Suprapubic skin (tissue), 4 donors: ENCODE measurements at places on chromosomes 16 and 17. TPM values are rescaled to one million over a fixed set of nuclear protein-coding genes. Genes with fewer than 3 reads are reported as not detected.

The CES3 gene
- total RNA-seq = 1.5 TPM

The TPPP3 gene
- total RNA-seq = 112 TPM

The VAT1L gene
- not detected for total RNA-seq

The USH1G gene
- total RNA-seq = 3.7 TPM

The PRAC2 gene
- not detected for total RNA-seq

The TBC1D28 gene
- total RNA-seq = not detected

The TSPAN10 gene
- total RNA-seq = 9.2 TPM

The GAS2L2 gene
- total RNA-seq = 0.24 TPM

The UNK gene
- total RNA-seq = 27.8 TPM

The DBNDD1 gene
- 2.1 TPM for total RNA-seq

The CD79B gene
- 7.9 TPM for total RNA-seq

The SLFN5 gene
- 7.6 TPM for total RNA-seq

The ALOXE3 gene
- 79.9 TPM for total RNA-seq

The ABCA6 gene
- 10.0 TPM for total RNA-seq

The GPR139 gene
- not detected for total RNA-seq

The ABCC6 gene
- 1.1 TPM for total RNA-seq

The NPW gene
- total RNA-seq = 5.6 TPM

The FSCN2 gene
- 2.8 TPM for total RNA-seq

The C16orf74 gene
- total RNA-seq = 13.0 TPM

The MAP2K6 gene
- total RNA-seq = 3.4 TPM

The ADAMTS18 gene
- total RNA-seq = 0.42 TPM

The MT4 gene
- 113 TPM for total RNA-seq

The LITAFD gene
- not detected for total RNA-seq

The SCNN1G gene
- total RNA-seq = 8.5 TPM

The ATP2A3 gene
- 37.9 TPM for total RNA-seq

The HP gene
- 9.6 TPM for total RNA-seq

The JUP gene
- total RNA-seq = 1,923 TPM

The TRIM47 gene
- total RNA-seq = 22.8 TPM

The SOX9 gene
- 52.3 TPM for total RNA-seq

The NUP88 gene
- total RNA-seq = 67.8 TPM

The FAM20A gene
- total RNA-seq = 0.78 TPM

The MT1G gene
- 49.0 TPM for total RNA-seq

The ACE gene
- total RNA-seq = 6.1 TPM

The CISD3 gene
- 12.7 TPM for total RNA-seq

The CYBA gene
- total RNA-seq = 35.7 TPM

The IQCK gene
- 17.8 TPM for total RNA-seq

The SPATA32 gene
- not detected for total RNA-seq

The TGFB1I1 gene
- 14.3 TPM for total RNA-seq

The TBC1D3L gene
- 18.1 TPM for total RNA-seq

The KRTAP17-1 gene
- total RNA-seq = 81.5 TPM

The NOS2 gene
- 0.97 TPM for total RNA-seq

The CDRT15 gene
- not detected for total RNA-seq

The C17orf67 gene
- total RNA-seq = 1.3 TPM

The CDH1 gene
- 203 TPM for total RNA-seq

The NOTUM gene
- 1.1 TPM for total RNA-seq

The RNF227 gene
- 66.3 TPM for total RNA-seq

The PPL gene
- total RNA-seq = 335 TPM

The LHX1 gene
- total RNA-seq = not detected

The CCL14 gene
- total RNA-seq = 16.3 TPM

The TBC1D3G gene
- not detected for total RNA-seq

The ZP2 gene
- total RNA-seq = not detected

The TSR3 gene
- total RNA-seq = 55.1 TPM
